ENCODE measurements at places on chromosomes 12 and 14.
A peak's percentile ranks its signal among the peaks of the same experiment; 100 is the strongest.

DNA sequence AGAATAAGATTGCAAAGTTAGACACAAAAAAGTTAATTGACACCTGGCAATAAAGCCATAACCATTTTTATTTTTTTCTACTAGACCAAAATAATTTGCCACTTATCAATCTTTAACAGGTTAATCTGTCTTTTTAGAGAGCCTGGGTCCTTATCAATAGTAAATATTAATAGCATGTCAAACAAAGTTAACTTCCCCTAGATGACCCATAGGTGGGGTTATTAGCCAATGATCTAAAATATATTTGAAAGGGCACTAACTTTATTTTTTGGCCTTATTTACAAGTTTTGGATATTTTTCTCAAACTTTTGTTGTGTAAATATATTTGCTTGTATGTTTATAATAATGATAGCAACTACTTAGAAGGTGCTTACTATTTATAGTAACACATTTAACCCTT, 3.9 kb downstream of the ANKRD33 start:
- no peak for DNase-seq

- DNase-seq = no peak
Measured at GRCh38 chr14:78524766-78525165, 354.6 kb downstream of the NRXN3 start.

GRCh38 chr14:50398189-50398580, 1.5 kb upstream of the CDKL1 start:
- DNase-seq = no peak

DNA sequence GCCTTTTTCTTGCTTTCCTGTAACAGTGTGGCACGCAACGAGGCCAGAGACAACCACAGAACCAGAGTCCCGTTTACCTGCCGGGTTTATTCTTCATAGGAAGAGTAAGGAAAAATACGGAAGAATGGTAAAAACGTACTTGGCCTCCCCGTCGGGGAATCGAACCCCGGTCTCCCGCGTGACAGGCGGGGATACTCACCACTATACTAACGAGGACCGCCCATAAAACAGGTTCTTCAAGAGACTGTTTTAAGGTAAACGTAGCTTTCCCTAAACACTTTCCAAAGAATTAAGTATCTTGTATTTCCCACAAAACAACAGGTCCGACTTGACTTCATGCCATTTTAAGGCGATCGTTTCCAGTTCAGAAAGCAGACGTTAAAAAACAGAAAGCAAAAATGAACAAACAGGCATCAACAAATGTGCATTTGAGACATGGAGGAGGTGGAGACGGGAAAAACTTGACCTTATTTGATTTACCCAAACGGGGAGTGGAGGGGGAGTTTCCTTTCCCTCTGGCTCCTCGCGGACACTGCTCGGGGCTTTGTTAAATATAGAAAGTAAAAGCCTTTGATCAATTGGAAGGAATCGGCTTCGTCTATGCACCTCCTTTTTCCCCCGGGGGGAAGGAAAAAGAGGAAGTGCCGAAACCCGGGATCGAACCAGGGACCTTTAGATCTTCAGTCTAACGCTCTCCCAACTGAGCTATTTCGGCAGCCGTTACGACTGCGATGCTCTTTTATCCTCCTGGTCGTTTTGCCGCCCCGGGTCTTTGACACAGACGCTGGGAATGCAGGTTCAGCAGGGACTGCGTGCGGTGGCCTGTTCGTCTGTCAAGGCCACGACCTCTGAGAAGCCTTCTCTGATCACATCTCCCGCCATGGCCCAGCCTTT, 13.0 kb upstream of the UBC start:
- DNase-seq = peak; percentile 68

- DNase-seq = no peak
Measured at GRCh38 chr12:32420356-32420755, 21.0 kb downstream of the FGD4 start.

DNA sequence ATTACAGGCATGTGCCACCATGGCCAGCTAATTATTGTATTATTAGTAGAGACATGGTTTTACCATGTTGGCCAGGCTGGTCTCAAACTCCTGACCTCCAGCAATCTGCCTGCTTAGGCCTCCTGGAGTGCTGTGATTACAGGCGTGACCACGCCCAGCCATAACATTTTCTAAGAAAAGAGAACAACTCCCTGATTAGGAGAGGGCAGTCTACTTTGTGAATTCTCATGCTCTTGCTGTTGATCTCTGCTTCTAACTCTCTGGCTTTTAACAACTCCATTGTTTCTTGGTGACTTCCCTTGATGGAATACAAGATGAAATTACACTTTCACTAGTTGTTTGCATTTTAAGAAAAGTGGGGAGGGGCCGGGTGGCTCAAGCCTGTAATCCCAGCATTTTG, 33.6 kb downstream of the SSH1 start:
- DNase-seq = no peak

DNA sequence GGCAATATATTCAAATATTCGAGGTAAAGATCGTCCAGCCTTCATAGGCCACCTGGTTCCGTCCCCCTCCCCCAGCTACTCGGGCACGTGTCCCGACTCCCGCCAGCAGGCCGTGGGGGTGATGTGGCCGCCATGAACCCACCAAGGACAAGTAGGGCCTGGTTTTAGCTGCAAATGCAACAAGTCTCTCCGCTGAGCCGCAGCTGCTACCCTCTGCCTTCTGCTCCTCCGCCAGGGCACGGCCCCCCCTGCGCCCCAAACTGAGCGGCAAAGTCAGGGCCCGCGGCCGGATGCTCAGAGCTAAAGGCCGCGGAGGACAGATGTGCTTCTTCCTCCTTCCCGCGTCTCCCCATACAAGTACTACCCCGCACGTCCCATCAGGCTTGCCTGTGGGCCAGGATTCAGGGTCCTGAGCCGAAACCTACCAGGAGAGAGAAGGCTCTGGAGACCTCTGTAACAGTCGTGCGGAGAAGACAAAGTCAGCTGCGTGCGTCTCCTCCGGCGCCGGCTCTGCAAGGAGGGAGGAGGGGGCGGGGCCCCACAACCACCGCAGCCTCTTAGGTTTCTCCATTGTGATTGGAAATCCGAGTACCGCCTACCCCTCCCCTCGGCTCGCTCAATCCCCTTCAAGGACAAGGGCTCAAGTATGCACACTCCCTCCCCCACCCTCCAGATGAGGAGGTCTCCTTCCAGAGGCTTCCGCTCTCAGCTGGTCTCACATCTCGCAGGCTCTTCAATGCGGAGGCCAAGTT, at the start of gene LDHB:
Gene LDHB (minus strand): TSS at position 517 of the 752 bp plus-strand sequence. CDS start 3,171 bp downstream, outside the sequence.
- DNase-seq = peak; percentile 95

GRCh38 chr14:65415613-65416012, 3.1 kb downstream of the FUT8 start:
- no peak for DNase-seq
